ENCODE measurements at places on chromosomes 13 and 19.
A peak's percentile ranks its signal among the peaks of the same experiment; 100 is the strongest.

DNA sequence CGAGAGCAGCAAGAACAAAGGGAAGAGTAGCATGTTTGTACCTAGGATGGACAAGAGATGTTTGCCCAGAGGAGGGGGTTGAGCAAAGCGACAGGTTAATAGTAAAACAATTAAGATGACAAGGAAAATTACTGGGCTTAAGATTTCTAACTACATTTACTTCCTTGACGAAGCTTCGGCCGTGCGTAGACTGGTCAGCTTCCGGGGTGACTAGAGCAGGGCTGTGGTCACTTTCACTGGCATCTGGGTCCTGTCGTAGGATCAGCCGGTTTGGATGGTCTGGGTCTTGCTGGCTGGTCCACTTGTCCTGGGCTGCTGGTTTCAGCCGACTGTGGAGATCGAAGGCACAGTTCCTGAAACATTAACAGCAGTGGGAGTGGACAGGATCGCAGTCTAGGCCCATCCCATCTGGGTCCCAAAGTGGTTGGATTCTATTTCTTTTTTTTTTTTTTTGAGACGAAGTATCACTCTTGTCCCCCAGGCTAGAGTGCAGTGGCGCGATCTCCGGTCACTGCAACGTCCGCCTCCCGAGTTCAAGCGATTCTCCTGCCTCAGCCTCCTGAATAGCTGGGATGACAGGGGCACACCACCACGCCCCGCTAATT, 5.0 kb upstream of the BSG start:
- DNase-seq: no peak

DNA sequence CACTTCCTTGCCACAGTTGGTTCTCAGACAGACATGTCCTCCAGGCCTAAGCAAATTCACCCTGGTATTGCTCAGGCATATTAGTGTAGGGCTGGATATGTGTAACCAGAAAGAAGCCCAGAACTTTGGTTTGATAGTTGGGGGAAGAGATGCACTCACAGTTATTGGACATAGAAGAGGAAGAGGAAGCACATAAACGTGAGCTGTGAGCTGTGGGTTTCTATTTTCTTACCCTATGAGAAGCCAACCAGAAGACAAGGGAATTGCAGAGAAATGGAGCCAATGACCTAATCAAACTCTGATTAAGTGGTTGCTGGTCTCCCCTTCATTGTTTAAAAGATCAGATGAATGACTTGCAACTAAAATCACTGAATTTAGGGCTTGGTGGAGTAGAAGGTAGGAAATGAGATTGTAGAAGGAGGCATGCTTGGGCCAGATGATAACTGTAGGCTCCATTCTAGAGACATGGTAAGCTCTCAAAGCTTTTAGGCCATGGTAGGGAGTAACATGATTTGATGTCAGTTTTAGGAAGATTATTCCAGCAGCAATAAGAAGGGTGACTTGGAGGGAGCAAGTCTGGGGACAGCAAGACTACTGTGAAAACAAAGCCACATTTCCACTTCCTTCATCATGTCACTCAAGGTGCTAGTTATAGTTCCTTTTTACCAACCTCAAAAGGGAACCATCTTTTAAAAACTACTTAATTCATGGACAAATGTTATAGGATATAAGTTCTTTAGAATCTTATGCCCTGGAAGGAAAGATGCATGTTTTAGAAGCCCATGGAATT, 24.1 kb upstream of the WDFY2 start:
- no peak for DNase-seq

GRCh38 chr19:55370305-55370988, at the start of gene IL11:
Gene IL11, minus strand, starts transcription at chr19:55370463. Its CDS starts 153 bp downstream, at chr19:55370310.
- DNase-seq: peak; percentile 86

GRCh38 chr13:59345311-59345710, 818.4 kb downstream of the DIAPH3 start:
- DNase-seq: peak; percentile 32

DNA sequence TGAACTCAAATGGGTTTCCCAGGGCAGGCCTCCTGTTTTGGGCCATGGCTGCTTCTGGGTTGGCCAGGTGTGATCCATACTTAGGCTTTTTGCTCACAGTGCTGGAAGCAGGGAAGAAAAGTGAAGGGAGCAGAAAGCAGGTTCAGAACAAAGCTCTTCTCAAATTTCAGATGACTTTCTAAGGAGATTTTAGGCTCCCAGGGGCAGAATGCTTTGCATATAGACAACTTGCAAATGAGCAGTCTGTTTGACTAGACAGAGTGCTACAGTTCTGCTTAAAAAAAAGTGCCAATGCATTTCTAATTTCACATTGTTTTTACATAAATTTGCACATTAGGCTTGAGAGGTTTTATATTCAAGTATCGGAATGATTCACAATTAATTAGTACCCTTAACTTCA, 2.6 kb upstream of the SLC10A2 start:
- no peak for DNase-seq

GRCh38 chr13:110665491-110666254, 40.2 kb downstream of the CARS2 start:
- no peak for DNase-seq

DNA sequence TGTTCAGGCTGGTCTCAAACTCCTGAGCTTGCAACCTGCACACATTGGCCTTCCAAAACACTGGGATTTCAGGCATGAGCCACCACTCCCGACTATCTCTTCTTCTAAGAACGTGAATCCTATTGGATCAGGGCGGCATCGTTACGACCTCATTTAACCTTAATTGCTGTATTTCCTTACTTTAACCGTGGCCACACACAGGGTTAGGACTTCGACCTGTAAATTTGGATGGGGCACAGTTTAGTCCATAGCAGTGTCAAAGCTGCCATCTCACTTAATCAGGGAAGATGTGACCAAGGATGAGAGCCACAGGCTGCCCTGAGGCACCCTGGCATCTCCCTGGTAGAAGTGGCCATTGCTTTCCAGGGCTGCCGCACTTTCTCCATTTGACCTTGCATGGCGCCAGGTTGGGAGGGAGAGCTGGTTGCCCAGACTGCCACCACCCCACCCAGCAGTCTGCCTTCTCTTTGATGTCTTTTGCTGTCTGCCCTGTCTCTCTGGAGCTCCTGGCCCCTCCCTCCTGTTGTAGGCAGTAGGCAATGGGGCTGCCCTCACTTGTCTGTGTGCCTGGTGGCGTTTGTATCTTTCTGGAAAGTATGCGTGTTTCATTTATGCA, 141.3 kb upstream of the RNF113B start:
- no peak for DNase-seq

- no peak for DNase-seq
These were observed 31.6 kb upstream of the SPATA13 start for GRCh38 chr13:24128962-24129361.

DNA sequence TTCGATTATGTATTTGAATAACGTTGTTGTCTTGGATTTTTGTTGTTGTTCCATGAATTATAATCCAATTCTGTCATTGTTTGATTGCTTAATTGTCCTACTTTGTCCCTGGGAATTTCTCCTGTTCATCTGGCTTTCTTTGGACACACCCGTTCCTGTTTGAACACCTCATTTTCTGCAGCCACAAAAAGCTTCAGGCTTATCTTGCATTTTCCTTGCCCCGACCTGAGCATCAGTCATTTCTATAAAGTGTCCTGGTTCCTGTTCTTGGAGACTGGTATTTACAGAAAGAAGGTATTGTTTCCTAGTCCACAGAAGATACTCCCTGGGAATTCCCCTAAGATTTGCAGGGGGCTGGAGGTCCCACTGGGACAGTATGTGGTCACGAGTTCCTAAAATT, 731.8 kb upstream of the ARGLU1 start:
- DNase-seq: no peak

DNA sequence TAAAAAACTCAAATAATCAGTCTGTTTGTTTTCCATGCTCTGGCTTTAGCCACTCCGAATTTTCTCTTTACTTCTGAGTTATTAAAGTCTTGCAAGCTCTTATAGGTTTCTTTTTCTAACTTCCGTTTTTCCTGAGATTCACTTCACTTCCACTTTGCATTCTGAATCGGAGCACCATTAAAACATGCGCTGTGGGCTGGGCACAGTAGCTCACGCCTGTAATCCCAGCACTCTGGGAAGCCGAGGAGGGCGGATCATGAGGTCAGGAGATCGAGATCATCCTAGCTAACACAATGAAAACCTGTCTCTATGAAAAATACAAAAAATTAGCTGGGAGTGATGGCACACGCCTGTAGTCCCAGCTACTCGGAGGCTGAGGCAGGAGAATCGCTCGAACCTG, 357.9 kb downstream of the SLITRK6 start:
- DNase-seq: no peak

GRCh38 chr19:18392926-18393325, 4.5 kb downstream of the LRRC25 start:
- no peak for DNase-seq

GRCh38 chr13:25768838-25769237, 283.0 kb downstream of the SHISA2 start:
- peak; percentile 68 for DNase-seq

- no peak for DNase-seq
These were observed 172.7 kb downstream of the UQCRFS1 start for GRCh38 chr19:29040292-29040691.

GRCh38 chr19:821825-822503, at the start of gene PLPPR3:
Gene PLPPR3, minus strand, starts transcription at chr19:821955. Its CDS starts 396 bp downstream, at chr19:821559.
- no peak for DNase-seq

DNA sequence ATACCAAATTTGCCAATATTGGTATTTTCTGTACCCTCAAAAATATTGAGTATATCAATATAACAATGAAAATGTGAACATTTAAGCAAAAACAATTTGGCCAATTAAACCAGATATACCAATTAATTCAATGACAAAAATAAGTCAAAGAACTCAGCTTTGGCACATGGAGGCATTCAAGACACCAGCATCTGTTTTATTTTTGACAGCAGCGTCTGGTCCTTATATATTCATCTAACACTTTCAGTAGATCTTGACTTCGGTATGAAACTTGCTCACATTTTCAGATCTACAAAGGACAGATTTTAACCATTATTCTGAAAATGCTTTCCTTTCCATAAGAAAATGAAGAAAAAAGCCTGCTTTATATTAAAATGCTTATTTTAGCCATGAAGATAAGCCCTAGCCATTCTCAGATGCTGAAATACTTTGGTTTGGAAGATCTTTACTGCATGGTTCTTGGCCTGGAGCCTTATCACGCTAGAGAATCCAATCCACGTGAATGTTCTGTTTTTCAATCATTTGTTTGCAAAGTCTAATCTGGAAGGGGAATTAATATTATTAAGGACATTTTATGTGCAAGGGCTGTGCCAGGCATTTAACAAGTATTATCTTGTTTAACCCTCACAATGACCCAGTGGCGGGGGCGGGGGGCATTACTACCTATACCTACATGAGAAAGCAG, 132.2 kb downstream of the DLEU7 start:
- no peak for DNase-seq

GRCh38 chr13:94966422-94966955, 254.1 kb upstream of the SOX21 start:
- DNase-seq: no peak

DNA sequence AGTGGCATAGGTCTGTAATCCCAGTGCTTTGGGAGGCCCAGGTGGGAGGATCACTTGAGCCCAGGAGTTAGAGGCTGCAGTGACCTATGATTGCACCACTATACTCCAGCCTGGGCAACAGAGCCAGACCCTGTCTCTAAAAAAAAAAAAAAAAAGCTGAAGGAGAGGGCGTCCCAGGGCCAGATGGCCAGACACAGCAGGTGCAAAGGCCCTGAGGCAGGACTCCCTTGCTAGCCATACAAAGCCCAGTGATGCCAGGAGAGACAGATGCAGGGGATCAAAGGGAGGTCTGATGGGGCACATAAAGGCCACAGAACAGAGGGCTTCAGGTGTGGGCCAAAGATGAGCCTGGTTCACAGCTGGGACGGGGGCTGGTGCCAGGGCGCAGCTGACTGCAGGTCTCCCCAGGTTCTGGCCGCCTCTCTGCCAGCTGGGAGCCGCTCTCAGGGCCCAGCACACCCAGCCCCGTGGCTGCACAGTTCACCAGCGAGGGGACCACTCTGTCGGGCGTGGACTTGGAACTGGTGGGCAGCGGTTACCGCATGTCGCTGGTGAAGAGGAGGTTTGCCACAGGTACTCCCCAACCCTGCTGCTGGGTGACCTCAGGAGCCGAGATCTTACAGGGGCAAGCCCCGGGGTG, 7.5 kb upstream of the B3GNT3 start:
- DNase-seq: no peak

DNA sequence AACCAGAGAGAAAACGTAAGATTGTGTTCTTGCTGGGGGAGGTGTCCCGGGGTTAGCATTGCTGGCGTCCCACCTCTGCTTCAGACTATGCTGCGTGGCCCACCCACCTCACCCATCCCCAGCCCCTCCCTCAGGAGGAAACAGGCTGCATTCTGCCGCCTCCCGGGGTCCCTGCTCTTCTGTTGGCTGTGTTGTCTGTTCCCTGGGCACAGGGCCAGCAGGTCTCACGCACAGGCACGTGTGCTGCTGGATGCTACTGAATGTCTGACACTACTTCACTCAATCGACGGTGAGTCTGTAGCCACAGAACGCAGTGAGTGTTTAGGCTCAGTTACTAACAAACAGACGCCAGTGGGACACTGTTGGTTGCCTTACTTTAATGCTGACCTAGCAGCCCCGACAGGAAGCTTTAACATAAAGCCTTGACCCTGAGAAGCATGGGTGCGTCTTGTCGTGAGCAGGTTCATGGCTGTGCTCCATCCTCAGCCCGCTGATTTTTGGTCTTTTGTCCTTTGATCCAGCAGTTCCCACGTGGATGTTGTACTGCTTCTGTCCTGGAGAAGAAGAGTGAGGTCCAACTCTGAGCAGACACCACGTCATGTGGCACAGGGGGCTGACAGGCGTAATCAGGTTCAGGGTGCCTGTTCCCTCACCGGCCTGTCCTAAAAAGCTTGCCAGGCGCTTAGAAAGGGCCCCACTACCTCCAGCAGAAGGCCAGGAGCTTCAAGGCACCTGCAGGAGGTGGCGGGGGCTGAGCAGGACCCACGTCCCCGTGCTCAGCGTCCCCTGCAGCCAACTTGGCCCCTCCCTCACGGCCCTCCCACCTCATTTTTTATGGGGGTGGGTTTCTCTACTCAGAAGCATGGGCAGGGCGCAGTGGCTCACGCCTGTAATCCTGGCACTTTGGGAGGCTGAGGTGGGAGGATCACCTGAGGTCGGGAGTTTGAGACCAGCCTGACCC, 26.0 kb downstream of the NAXD start:
- no peak for DNase-seq

- DNase-seq: no peak
These were observed 12.4 kb downstream of the NOSIP start for GRCh38 chr19:49567861-49568441.

GRCh38 chr13:63737418-63737817, 2321.8 kb upstream of the PCDH20 start:
- DNase-seq: no peak

DNA sequence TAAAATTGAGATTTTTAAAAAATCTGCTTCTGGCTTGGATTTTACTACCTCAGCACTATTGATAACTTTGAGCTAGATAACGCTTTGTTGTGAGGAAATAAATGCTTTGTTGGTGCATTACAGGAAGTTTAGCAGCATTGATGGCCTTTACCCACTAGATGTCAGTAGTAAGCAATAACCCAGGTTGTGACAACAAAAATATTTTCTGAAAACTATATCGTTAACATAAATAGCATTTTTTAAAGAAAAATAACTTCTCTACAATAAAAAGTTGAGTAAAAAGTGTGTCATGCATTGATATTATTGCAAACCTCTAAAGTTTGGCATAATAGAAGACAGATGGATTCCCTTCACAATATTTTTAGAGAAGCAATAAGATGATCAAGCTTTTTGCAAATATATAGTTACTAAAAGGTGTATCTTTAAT, 1246.5 kb downstream of the UQCRFS1 start:
- peak; percentile 7 for DNase-seq
